ENCODE measurements at places on chromosomes 6 and 20.

DNA sequence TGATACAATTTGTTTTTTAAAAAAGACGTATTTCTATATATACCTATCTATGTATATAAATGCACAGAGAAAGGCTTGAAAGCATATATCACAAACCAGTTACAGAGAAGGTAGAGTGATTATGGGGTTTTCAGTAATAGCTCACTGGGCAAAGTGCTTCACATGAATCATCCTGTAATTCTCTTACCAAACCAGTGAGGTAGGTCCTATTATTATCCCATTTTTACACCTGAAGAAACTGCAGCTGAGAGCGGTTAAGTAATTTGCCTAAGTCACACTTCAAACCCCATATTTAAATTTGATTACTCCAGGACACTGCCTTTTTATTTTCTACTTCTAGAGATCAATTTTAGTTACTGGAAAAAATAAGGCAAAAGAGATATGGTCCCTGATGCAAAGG is 4.4 kb downstream of the GSS start:
- DNase-seq, result no peak

DNA sequence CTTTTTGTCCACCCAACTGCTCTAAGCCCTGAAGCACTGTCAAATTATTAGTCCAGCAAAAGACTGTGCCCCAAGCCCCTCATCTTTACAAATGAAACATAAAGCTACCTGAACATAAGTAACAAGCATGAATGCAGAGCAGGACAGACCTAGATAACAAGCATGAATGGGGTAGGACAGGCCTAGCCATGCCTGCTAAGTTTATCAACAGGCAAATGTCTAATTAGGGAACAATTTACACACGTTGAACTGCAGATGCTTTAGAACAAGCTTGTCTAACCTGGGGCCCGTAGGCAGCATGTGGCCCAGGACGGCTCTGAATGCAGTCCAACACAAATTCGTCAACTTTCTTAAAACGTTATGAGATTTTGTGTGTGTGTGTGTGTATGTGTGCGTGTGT is 13.6 kb downstream of the FBXO30 start:
- DNase-seq, result no peak

- no peak for DNase-seq
Measured at GRCh38 chr6:69867639-69867976, 1.3 kb downstream of the COL19A1 start.

- DNase-seq, result no peak
Measured at GRCh38 chr6:170080828-170081371, 210.0 kb downstream of the DLL1 start.

DNA sequence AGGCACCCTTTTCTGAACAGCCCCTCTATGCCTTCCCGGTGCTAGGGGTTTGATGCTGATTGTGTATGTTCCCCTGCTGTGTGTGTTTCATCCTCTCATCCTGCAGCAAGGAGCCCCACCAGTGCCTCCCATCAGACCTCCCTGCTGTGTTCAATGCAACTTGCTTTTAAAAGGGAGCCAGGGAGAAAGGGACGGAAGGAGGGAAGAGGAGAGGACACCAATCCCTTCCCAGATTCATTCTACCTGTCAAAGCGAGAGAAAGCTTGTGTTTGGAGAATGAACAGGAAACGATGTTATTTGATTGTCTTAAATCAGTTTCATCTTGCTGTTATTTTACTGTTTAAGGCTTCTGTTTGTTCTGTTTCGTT is 259.2 kb downstream of the ADGB start:
- no peak for DNase-seq

DNA sequence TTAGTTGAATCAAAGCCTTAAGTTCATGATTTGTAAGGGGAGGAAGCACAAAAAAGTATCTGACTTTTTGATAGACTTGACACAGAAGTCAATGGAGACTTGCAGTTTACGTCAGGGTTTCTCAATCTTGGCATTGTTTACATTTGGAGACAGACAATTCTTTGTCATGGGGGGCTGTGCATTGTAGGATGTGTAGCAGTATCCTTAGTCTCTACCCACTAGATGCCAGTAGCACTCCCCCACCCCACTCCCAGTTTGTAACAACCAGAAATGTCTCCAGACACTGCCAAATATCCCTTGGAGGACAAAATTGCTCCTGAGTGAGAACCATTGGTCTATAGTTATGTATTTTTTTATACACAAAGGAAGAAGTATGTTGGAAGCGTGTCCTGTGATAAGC is 434.1 kb downstream of the RFPL4B start:
- no peak for DNase-seq

DNA sequence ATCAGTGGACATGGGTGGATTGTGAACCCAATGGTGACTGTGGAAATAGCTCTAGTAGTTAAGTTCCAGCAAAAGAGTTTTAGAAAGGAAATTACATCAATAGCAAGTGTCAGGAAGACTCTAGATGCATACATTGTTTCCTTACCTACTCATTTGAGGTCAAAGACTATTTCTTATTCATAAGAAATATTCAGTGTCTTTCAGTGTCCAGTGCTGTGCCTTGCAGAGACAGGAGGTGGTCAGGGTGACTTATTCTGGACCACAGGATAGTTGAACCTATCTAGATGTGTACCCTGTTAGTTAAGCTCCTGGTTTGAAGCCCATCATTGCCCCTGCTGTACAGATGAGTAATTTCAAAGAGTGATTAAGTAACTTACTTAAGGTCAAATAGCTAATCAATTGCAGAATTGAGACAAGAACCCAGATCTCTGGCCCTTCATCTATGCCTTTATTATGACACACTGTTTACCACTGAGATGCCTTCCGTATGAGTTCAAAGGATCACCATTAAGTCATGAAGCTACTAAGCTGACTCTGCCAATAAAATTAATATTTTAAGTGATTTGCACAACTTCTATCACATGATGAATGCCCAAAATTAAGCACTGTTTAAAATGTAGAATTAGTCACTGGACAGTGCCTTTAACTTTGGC is 136.1 kb downstream of the PDSS2 start:
- DNase-seq, result no peak

DNA sequence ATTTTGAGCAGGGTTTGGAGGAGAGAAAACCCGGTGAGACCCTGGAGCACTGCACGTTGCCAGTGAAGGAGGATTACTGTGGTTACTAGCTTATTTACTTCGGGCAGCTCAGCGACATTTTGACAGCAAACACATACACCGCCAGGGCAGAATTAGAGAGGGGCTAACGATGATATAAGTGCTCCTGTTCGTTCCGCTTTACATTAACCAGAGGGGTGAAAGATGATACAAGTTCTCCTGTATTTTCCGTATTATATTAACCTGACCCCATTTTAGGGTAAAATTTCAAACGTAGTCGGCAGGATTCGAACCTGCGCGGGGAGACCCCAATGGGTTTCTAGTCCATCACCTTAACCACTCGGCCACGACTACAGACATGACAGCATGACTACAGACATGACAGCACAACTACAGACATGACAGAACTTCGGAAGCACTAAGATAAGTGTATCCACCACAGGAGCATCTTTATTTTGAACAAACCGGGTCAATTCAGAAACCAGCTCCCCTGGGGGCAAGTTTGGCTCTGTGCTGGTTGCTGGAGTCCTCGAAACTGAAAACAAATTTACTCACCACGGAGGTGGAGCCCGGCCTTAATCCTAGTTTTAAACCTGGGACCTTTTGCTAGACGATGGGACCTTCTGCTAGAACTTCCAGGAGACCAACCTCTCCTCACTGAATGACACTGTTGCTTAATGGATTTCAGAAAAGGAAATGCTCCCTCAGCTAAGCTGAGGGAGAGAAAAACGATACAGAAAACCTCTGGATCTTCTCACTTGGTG is 80.4 kb upstream of the ZNF184 start:
- DNase-seq, result peak; percentile 22

- no peak for DNase-seq
Measured at GRCh38 chr20:53944796-53945195, 125.6 kb downstream of the BCAS1 start.

DNA sequence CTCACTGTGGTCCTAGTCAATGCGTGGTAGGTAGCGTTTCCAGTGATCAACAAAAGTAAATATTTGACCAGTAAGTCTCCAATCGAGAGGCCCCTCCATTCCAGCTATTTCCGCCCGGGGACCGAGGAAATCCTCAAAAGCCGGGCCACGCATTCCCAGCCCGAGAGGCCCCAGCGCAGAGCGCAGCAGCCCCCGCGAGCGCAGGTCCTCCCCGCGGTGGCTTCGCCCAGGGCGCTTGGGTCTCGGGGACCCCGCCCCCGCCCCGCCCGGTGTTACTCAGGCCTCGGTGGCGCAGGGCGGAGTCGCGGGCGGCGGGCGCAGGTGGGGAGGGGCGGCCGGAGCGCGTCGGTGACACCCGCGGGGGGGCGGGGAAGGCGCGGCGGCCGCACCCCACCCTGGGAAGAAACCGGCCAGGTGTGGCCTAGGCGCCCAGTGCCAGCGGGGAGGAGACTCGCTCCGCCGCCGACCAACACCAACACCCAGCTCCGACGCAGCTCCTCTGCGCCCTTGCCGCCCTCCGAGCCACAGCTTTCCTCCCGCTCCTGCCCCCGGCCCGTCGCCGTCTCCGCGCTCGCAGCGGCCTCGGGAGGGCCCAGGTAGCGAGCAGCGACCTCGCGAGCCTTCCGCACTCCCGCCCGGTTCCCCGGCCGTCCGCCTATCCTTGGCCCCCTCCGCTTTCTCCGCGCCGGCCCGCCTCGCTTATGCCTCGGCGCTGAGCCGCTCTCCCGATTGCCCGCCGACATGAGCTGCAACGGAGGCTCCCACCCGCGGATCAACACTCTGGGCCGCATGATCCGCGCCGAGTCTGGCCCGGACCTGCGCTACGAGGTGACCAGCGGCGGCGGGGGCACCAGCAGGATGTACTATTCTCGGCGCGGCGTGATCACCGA is at the start of gene DSP:
TSS of gene DSP (plus strand) at position 497 of the 890 bp plus-strand sequence. CDS start at position 742, 245 bp downstream.
- DNase-seq, result no peak

DNA sequence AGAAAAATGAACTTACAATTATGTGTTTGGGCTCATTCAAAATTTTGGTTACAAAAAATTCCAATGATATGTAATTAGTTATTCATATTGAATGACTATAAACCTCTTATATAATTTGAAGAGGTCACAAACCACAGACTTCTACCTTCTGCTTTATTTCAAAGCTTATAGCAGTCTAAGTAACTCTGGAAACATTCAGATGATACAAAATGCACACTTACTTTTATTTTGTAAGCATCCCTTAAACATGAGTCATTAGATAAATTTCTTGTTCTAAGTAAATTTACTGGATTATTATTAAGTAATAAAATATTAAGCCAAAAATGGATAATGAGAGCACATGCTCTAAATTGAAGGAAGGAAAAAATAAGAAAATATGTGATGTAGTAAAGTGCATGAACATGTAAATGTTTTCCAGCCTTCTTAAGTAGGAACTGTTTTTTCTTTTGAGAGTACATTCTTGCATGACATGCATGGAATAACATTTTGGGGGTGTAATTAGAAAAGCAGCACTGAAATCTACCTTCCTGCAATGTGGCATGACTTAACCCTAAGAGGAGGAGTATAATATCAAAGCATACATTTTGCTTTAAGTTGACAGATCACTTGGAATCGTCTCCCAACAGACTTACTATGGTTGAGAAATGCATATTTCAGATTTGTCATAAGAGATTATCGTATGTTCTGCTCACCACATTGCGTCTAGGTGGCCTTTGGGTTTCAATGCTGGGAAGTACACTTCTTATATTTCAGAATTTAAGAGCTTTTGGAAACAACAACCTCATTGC is 372.7 kb upstream of the HSF2 start:
- DNase-seq, result no peak

- DNase-seq, result no peak
Measured at GRCh38 chr20:61912665-61913422, 152.8 kb downstream of the TAF4 start.

DNA sequence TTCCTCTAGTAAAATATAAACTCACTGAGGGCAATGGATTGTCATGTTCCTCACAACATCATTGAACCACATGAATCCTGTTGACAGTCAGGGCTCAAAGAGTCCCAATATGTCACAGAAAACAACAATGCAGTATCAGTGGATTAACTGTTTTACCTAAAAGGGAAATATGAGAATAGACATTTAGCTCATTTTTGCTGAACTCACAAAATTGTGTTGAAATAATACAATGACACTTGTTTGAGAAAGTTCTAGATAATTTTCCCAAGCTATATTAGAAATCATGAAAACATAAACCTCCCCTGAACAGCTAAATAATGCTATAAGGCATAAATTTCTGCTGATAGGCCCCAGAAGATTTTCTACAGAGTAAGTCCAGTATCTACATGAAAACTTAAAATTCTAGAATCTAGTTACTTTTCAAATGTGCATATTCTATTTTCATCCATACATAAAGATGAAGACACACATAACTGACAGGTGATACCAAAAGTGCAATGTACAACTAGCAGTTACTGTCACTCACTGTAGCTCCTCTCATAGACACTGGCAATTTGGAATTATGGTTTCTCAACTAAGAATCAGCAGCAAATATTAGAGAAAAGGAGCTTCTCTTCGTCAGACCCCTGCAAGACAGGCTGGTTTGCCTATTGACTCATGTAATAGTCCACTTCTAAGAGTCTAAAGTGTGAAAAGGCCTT is 269.9 kb downstream of the PTPRK start:
- no peak for DNase-seq

- DNase-seq, result no peak
Measured at GRCh38 chr6:126548300-126548699, 208.4 kb downstream of the CENPW start.

DNA sequence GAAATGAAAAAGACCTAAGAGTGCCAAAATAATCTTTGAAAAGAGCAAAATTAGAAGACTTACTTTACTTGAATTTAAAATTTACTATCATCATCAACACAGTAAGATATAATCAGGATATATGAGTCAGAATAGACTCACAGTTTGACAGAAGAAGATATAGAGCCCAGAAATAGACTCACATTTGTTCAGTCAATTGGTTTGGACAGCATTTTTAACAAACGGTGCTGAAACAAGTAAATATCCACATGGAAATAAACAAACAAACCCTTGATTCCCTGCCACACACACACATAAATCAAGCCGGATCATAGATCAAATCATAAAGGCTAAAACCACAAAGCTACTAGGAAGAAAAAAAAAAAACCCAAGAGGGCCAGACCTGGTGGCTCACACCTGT is 291.1 kb downstream of the ADGRG6 start:
- no peak for DNase-seq

- no peak for DNase-seq
Measured at GRCh38 chr20:63208346-63208909, 7.5 kb downstream of the YTHDF1 start.

DNA sequence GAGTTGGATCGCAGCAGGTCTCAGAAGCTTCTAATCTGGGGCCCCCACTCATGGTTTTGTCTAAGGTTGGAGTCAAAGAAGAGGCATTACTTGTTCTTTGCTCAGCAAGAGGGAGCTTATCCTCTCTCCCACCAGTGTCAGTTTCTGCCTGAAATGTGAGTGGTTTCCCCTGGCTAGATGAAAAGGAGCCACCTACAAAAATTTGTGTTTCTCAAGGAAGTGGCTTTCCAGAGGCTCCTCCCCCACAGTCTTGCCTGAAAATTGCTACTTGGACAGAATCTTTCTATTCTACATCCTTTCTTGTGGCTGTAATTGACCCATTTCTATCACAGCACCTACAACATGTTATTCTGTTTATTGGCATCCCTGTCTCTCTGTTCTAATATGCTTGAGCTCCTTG is 37.9 kb downstream of the SCML4 start:
- DNase-seq, result no peak

GRCh38 chr6:73481969-73482368 is 20.4 kb downstream of the MTO1 start:
- DNase-seq, result no peak

All from stimulated activated CD4-positive, alpha-beta T cell treated with anti-CD3 and anti-CD28 coated beads, Interleukin-1b, Interleukin-23, amount 100 ng/mL, for 24 hours (primary cell).